Epithelial cell of proximal tubule (primary cell): ENCODE measurements at places on chromosomes 4 and X. TPM values are rescaled to one million over a fixed set of nuclear protein-coding genes. Genes with fewer than 3 reads are reported as not detected.

GRCh38 chrX:134929808-134930207 is 61.0 kb upstream of the SMIM10 start:
- DNase-seq = no peak

GRCh38 chr4:69069085-69069484 is 27.2 kb upstream of the UGT2B7 start:
- no peak for DNase-seq

GRCh38 chrX:38881727-38882126 is 80.5 kb downstream of the MID1IP1 start:
- DNase-seq = no peak

- DNase-seq = no peak
Measured at GRCh38 chrX:125287282-125287681, 32.4 kb upstream of the TEX13C start.

DNA sequence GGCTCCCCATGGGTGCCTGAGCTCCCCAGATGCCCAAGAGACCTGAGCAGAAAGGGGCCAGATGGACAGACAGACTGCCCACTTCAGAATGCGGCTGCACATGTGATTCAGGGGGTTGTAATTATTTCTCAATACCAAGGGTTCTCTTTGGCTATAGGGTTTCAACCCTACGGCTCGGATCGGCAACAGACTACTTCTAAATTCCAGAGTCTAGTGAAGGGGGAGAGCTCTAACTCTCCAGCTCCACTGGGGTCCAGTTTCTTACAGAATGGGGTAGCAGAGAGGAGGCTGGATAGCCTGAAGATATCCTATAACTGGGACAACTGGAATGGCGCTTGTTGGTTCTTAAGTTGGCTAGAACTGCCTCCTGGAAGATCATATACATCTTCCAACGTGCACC is 136.3 kb downstream of the MGST2 start:
- DNase-seq = no peak

- DNase-seq = no peak
Measured at GRCh38 chrX:152733261-152733975, at the start of the genes CSAG1 and MAGEA12. CSAG1 (minus strand) TSS chrX:152733721; CDS start chrX:152732460, 1,261 bp downstream. MAGEA12 (plus strand) TSS chrX:152733757; CDS start chrX:152736162, 2,405 bp downstream.

DNA sequence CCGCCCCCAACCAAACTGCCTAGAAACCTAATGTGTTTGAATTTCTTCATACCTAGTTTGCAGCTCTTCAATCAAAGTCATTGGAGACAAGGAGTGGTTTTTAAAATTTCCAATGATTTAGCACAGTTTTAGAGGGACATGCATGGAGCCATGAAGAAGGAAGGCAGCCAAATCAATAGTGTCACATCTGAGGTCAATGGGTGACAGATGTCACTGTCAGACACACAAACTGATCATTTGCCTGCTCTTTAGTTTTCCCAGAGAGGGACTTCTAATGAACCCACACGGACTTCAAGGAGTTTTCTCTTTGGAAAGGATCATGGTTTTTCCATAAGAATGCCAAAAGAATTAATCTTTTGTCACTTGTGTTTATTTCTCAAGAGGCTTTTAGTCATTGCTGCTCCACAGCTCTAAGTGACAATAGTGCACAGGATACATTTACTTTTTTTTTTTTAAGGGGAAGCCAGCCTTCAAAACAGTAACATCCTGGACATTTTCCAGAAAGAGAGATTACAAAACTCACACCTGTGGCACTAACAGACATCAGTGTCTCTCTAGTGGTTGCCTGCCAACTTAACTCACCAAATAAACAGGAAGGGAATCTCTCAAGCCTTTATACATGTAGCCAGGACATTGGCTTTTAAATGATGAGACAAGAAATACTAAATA is 251.1 kb upstream of the DIAPH2 start:
- DNase-seq = no peak

- DNase-seq = no peak
Measured at GRCh38 chrX:110317061-110317819, 645 bp downstream of the AMMECR1 start.

DNA sequence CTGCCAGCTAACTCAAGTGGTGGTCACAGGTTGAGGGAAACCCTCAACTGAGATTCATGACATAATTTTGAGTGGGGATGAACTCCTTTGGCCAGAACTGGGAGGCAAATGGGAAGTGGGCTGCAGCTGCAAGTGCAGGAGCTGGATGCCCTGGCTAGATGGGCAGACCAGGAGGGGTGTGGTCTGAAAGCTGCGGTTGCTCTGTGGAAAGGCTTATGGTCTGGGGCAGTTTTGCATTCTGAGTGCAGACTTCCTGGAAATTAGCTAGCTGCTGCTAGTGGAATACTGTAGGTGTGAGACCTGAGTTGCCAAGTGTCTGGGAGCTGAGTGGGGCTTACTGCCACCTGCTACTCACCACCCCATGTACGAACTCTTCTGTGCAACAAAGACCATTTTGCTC is 52.1 kb upstream of the NAP1L2 start:
- no peak for DNase-seq

GRCh38 chr4:140092094-140092851 is 61.7 kb downstream of the MAML3 start:
- DNase-seq = no peak

DNA sequence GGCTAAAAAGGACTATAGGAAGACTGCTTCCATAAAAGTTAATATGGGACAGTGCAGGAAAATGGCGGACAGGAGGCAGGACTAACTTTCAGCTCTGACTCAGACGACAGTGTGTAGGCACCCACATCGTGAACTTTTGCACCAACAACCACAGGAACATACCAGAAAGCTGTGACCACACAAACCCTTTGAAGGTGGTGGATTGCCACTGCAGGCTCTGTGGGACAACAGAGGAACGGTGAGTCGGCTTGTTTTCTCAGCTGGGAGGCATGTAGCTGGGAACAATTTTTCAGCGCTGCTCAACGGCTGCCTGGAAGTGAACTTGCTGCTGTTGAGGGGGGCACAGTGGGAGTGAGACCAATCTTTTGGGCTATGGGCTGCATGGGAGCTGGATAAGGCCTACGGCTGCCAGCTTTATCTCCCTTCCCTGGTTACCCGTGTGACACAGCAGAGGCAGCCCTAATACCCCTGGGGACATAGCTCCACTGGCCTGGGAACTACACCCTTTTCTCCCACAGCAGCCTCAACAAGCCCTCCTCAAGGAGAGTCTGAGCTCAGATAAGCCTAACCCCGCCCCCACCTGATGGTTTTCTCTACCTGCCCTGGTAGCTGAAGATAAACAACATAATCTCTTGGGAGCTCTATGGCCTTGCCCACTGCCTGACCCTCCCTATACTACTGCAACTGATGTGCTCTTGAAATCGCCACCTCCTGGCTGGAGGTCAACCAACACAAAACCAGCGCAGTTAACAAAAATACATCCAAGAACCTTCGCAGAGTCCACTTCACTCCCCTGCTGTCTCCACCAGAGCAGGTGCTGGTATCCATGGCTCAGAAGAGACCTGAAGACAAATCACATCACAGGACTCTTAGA is 1537.0 kb downstream of the C4orf33 start:
- DNase-seq = no peak

- peak; percentile 27 for DNase-seq
Measured at GRCh38 chrX:41984628-41985027, 61.3 kb upstream of the CASK start.

DNA sequence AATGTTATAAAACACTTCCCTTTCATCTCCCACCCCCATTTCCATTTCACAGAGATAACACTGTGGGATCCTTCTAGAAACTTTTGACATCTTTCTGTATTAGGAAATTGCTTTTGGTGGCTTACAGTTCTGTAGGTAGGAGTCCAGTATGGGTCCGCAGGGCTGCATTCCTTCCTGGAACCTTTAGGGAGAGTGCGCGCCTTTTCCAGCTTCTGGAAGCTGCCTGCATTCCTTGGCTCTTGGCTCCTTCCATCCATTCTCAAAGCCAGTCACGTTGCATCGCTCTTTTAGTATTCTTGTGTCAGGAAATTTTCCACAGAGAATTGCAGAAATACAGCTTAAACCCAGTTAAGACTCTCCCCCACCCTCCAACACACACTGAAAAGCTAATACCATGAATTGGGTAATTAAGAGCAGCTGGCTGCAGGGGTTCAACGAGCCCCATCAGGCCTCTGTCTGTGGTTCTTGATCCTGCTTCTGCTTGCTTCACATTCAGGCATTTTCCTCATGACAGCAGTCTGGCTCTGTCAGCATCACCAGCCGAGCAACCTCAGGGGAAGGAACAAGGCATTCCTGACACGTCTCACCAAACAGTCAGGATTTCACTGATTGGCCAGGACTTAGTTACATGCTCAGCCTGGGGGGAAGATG is 48.8 kb downstream of the SEPTIN11 start:
- no peak for DNase-seq

GRCh38 chr4:93466446-93466845 is 362.1 kb upstream of the ATOH1 start:
- DNase-seq = no peak

GRCh38 chrX:15909605-15910004 is 55.0 kb upstream of the AP1S2 start:
- no peak for DNase-seq

GRCh38 chrX:18753631-18754030 is 46.2 kb downstream of the PPEF1 start:
- DNase-seq = no peak

- DNase-seq = peak; percentile 46
Measured at GRCh38 chrX:43868791-43869190, 13.5 kb downstream of the MAOB start.

DNA sequence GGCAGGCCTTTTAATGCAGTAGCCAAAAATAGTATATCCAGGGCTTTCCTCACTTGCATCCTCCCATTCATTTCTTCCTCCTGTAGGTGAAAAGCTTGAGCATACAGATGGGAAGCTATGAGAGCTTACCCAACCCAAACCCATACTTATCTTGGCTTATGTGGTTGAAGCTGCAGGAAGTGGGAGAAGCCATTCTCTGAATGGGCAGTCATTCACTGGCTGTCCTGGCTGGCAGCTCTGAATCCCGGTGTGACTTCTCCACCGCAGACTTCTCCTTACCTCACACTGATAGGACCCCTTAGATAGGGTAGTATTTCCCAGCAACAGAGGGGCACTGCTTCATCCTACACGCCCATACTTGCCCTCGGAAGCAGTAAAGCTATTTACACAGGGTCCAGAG is 125.4 kb downstream of the AMMECR1 start:
- no peak for DNase-seq

- no peak for DNase-seq
Measured at GRCh38 chr4:88033309-88033708, 25.9 kb downstream of the PKD2 start.

DNA sequence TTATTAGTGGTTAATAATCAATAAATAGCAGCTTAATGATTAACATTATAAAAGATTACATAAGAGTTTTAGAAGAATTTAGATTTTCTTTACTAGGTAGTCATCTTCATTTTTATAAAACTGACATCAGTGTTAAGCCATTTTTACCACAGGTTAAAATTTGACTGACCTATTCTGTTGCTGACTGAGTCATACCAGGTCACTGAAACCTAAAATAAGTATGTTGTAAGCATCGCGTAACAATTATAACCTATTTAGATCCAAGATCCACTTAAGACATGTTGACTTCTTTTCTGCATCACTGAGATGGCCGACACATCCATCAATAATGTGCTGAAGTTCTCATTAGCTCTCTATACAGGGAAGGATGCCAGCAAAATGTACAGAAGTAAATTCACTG is 36.7 kb downstream of the ARX start:
- peak; percentile 57 for DNase-seq

Gene CT45A2
- total RNA-seq = not detected in 2 replicates

Gene CABS1
- not detected in 2 replicates for total RNA-seq

Gene HTATSF1
- 37.0 and 48.1 TPM in 2 replicates for total RNA-seq

Gene LONRF3
- total RNA-seq = 2.8 and 6.6 TPM in 2 replicates

Gene NDST4
- total RNA-seq = not detected in 2 replicates

Gene SMIM43
- 0.07 TPM in 1 of 2 replicates, not detected in the other for total RNA-seq

Gene PAGE2
- not detected in 2 replicates for total RNA-seq

Gene DCX
- total RNA-seq = not detected in 2 replicates

Gene AVPR2
- total RNA-seq = 0.22 and 1.4 TPM in 2 replicates

Gene GPRIN3
- 0.94 and 2.0 TPM in 2 replicates for total RNA-seq
